ENCODE measurements at places on chromosomes 1 and 21. TPM values are rescaled to one million over a fixed set of nuclear protein-coding genes. Genes with fewer than 3 reads are reported as not detected.

The KIF26B gene
- total RNA-seq: 0.31 TPM

The CRYAA gene
- 17.2 TPM for total RNA-seq

The DLGAP3 gene
- not detected for total RNA-seq

DNA sequence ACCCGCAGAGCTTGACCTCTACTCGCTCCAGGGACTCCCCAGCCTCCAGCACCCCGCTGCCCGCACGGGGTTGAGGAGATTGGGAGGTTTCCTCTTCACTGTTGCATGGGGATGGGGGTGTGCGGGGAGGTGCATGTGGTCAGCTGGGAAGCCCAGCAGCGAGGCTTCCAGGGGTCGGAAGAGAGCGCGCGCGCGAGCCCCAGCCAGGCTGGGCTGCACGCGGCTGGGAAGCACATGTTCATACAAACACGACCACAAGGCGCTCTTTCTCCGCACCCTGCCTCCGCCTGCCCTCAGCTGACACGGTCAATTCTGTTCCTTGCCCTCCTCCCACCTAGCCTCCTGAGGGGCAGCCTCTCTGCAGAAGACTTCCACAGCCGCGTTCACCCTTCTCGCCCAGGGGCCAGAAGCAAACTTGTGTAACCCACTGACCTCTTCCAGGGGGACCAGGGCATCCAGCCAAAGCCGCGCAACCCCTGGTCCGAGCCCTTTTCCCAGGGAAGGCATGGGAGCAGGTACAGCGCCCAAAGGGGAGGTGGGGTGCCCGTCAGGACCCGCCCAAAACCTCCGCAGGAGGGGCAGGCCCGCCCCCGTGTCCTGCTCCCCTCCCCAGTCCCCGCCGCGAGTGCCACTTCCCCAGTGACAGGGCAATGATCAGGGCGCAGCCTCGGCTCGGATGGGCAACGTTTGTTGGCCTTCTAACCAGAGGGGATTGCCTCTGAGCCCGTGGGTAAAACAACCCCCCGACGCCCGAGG is 1.3 kb downstream of the COL24A1 start:
- DNase-seq: peak; percentile 42

GRCh38 chr1:35557118-35557610 is at the start of gene KIAA0319L:
Gene KIAA0319L (minus strand): TSS chr1:35557403. CDS start chr1:35554491, 2,912 bp downstream.
- peak; percentile 92 for DNase-seq

- no peak for DNase-seq
These were observed 480.2 kb upstream of the DEPDC1 start for GRCh38 chr1:68976916-68977610.

DNA sequence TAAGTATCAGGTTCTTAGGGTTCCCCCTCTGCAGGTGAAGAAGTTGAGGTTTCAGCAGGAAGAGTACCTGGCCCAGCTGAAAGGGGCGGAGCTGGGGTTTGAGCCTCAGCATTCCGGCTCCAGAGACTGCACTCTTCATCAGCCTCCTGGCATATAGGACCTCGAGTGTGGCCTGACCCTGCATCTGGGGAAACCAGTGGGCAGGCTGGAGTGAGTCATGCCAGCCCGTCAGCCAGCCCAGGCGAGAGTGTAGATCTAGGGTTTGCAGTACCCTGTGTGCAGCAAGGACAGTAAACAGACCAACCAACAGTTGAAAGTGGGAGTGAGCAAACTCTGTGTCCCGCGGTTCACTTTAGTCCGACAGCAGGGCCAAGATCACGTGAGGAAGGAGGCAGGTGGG is 14.1 kb downstream of the MFSD2A start:
- DNase-seq: peak; percentile 31

GRCh38 chr1:198713081-198713480 is 74.2 kb downstream of the PTPRC start:
- DNase-seq: no peak

- peak; percentile 77 for DNase-seq
These were observed 22.4 kb downstream of the LRRC3 start for GRCh38 chr21:44477712-44478111.

DNA sequence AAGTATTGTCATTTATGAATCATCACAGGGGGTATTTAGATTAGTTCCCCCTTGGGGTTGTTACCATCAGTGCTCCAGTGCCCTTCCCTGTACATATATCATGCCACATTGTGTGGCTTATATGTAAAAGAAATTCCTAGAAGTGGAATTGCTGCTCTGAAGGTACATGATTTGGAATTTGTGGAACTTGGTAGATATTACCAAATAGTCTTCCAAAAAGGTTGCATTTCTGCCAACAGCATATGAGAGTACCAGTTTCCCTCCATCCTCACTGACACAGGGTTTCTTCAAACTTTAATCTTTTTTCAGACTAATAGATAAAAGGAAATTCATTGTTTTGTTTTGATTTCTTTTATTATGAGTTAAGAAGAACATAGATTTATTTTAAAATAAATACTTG is 41.3 kb downstream of the AKNAD1 start:
- DNase-seq: no peak

GRCh38 chr1:58487002-58487401 is 59.5 kb downstream of the OMA1 start:
- no peak for DNase-seq
